ENCODE measurements at places on chromosomes 7 and 10. TPM values are rescaled to one million over a fixed set of nuclear protein-coding genes. Genes with fewer than 3 reads are reported as not detected.

GRCh38 chr7:137891016-137891655 is 44.4 kb upstream of the DGKI start:
- DNase-seq: no peak

DNA sequence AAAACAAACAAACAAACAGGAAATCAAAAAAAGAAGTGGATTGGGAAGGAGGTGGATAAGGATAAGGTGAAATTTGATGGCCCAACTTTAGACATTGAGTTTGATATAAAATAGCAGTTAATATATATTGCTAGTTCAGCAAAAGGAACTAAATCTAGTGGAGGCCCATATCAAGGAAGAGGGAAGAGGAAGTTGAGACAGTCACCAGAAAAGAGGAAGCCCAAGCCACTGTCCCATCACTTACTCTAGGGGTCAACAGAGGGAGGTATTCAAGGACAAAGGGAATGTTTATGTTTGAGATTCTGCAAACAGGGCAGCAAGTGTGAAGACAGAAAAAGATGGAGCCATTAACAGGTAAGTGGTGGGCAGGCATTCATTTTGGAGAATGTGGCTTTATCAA is 3.7 kb downstream of the LAMTOR4 start:
- DNase-seq: no peak

- peak; percentile 30 for DNase-seq
Observed at GRCh38 chr7:27329909-27330308, 87.3 kb downstream of the EVX1 start.

- DNase-seq: no peak
Observed at GRCh38 chr10:43313901-43314300, 47.0 kb upstream of the RASGEF1A start.

The ZNF467 gene
- total RNA-seq: 4.1 TPM

The FXYD4 gene
- not detected for total RNA-seq
